Hindlimb muscle (tissue), 1 donor: ENCODE measurements at places on chromosomes 6 and 20. TPM values are rescaled to one million over a fixed set of nuclear protein-coding genes. Genes with fewer than 3 reads are reported as not detected.
A peak's percentile ranks its signal among the peaks of the same experiment; 100 is the strongest.

FOXS1 gene
- 4.5 TPM for polyA plus RNA-seq

GRCh38 chr20:19137641-19138040 lies 74.8 kb upstream of the SLC24A3 start:
- no peak for DNase-seq

DNA sequence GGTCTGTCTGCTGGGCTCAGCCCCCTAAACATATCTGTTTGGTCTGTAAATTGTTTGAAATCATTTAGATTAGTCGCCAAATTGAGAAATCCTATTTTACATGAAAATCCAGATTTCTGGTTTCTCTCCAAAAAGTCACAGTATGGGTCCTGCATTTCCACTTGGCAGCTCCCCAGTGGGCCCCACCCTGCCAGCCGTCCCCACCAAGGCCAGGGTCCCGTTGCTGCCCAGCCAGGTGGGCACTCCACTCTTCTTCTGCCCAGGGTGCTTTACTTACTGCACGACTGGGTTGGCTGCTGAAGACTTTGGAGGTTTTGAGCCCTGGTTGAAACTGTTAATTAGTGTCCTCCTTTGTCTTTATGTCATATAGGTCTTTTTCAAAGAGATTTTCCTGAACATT lies 50.4 kb downstream of the ARFGEF2 start:
- DNase-seq = no peak

DNA sequence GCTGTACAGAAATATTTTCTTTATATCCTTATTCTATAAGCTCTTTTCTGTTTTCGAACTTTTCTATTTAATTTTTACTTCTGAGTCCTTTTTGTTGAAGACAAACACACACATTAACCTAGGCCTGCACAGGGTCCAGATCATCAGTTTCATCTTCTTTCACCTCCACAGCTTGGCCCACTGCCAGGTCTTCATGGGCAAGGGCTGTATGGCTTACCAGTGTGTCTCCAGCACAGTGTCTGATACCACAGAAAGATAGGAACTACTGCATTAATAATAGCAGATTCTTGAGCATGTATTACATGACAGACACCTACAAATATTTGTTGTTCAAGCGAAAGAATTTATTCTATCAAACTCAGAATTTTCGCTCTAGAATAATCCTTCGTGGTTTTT lies 24.4 kb downstream of the QKI start:
- no peak for DNase-seq

DNA sequence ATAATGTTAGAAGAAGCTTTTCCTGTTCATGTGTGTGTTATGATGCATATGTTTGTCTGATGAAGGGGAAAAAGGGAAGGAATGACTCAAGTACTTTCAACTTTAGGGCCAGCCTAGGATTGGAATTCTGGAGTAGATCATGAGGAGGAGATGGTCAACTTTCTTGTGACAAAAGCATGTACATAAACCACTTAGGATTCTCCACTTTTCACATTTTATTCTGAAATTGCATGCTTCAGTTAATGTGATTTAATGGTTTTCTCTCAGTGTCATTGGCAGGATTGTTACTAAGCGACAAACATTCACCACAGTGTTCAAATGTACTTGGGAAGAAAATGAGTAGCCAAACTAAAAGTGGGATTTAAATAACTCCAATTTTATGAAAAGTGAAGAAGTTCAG lies 80.1 kb downstream of the UTRN start:
- DNase-seq = no peak

DNA sequence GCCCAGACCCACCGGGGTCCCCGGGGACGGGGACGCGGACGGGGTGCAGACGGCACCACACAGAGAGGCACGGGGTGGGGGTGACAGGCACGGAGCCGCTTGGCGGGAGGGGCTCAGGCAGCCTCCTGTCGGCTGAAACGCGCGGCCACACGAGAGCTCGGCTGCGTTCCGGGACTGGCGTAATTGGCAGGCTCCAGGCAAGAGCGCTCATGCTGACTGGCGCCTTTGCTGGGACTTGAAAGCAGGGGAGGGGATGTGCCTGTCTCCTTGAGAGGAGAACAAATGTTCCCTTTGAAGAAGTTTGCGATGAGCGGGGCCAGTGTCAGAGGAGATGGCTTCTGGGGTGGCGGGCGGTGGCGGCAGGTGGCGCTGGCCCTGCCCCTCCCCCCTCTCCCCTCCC lies 25.8 kb downstream of the BHLHE23 start:
- no peak for DNase-seq

DNA sequence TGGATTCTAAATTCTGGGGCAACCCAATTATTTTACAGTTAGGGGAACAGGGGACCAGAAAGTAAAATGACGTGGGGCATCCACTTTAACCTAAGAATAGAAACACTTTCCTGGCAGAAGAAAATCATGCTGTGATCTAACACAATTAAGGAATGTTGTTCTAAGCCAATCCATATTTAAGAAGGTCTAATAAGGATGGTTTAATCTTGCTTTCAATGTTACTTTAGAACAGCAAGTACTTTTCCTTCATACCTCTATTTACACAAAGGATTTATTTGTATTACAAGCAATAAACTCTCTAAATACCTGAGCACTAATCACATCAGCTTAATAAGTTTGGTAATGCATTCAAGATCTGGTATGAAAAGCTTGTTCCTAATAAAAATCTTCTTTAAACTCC lies 32.4 kb downstream of the SLC2A12 start:
- no peak for DNase-seq

DNA sequence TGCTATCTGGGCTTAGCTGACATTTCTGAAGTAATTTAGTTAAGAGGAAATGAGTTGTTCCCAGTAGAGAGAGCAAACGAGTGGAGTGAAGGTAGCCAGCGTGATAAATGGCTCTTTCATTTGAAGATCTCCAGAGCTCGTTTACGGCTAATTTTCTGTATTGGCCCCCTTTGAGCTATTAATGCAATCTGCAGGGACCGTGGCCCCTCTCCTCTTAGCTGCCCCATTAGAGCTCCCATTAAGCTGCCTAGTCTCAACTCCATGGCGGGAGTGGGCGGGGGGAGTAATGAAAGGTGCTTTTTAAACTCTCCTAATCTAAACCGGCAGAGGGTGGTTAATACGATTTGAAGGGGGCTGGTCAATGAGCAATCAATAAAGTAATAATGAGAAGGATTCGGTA lies 12.5 kb downstream of the TFAP2B start:
- DNase-seq = no peak

DNA sequence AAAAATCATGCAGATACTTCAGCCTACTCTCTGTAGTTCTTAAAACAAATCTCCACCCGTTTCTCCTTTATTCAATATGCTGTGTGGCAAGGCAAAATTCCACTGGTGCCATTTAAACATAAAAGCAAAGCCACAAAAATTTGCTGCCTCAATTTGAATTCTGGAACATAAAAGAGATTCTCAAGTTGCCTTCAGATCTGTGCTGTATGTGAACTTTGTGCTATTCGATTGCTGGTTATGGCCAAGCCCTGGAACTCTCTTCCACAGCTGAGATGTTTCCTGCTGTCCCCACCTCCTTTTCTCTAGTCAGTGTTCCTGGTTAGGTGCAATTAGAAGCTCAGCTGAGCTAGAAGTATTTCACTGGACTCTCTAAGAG lies 395.3 kb upstream of the BTBD3 start:
- no peak for DNase-seq

DNA sequence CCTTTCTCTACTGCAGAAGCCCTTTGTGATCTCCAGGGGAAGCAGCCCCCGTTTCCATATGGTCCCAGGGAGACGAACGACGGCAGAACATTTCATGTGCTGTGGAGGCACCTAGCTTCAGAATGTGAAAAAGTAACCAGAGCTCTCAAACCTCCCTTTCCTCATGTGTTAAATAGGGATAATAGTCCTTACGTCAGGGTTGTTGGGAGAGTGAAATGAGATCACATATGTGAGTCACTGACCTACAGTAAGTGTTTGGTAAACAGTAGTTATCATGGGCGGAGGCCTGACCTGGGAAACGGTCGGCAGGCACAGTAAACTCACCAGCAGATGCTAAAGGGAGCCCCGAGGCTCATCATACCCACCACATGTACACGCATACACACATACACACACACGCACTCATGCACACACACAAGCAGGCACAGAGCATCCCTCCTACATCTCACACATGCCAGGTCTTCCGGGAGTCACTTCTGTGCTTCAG lies 89.7 kb downstream of the LY86 start:
- DNase-seq = no peak

ECT2L gene
- 0.17 TPM for polyA plus RNA-seq

DNA sequence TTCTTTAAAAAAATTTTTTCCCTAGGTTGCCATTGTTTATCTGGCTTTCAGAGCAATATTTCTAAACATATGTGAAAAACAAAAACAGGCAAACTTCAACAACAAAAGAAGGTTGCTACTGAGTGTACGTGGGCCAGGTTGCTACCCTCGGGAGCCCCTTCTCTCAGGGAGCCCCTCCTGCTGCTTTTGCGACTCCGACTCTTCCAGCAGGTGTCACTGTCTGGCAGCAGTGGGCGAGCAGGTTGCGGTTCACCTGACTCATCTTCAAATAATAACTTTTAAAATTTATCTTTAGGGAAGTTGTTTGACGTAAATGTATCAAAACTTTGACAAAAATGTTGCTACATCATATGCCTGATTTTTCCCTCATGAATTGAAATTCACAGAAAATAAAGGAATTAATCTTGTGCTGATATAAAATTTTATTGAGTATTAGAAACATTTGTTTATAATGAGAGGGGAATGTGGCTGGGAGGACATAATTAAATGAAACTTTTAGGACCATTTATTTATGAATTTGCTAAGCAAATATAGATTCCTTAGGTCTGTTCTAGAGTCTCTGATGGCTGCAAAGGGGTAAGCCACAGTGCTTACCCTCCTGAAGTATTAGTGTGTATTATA lies 138.8 kb downstream of the HIVEP1 start:
- DNase-seq = no peak

- DNase-seq = no peak
Measured at GRCh38 chr6:6178795-6179194, 141.7 kb downstream of the F13A1 start.

DNA sequence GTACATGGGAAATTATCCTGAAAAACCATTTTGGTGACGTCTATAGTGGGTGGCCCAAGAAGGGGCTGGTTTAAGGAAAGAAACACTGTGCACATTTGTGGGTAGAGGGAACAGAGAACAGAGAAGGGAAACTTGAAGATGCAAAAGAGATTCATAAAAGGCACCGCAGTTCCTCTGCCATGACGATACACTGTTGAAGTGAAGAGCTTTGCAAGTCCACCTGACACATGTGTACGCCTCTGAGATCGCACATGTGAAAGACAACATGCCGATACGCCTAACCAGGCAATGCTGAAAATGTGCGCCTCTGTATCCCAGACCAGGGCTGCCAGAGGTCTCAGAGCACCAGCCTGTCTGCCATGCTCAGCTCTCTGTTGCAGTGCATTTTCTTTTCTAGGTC lies 180.9 kb downstream of the KIF16B start:
- no peak for DNase-seq

GRCh38 chr6:36793913-36794712 lies 45.1 kb downstream of the CPNE5 start:
- peak; percentile 25 for DNase-seq

PXDC1 gene
- polyA plus RNA-seq = 19.6 TPM

DNA sequence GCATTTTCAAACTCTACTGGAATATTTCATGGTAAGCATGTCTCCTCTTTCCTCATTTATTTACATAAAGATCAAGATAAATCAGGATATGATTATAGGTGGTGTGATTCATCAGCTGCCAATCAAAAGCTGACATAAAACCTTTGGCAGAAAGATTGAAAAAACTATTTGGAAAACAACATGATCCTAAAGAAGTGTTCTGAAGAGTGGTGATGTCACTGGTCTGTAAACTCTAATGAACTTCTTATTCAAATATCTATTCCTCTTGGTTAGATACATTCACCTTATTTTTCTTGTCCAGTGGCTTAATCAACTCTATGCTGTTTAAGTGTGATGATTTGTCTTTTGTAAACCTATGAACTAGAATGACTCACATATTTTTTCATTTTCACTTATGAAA lies 535.5 kb upstream of the CITED2 start:
- DNase-seq = no peak

DNA sequence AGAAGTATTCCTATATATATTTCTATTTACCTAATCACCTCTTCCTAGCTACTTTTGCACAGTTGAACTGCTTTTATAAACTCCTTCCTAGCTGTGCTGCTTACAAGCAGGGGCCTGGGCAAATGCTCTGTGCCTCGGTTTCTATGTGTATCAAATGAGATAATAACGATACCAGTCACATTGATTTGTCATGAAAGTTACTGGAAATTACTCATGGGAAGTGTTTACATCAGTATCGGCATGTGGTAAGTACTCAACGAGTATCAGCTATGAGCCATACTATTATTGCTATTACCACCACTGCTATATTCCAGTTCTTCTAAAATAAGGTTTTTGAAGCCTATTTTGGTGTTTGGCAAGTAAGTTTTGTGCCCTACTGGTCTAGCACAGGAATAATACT lies 4.9 kb downstream of the LAMA4 start:
- no peak for DNase-seq
